ENCODE measurements at places on chromosomes 7 and 10. TPM values are rescaled to one million over a fixed set of nuclear protein-coding genes. Genes with fewer than 3 reads are reported as not detected.

Gene ITGA8
- total RNA-seq: 0.82 TPM

Gene MYL10
- total RNA-seq: not detected

Gene SUPV3L1
- total RNA-seq: 40.2 TPM

Gene ANKRD7
- 0.59 TPM for total RNA-seq

Gene MNX1
- total RNA-seq: not detected

Gene NEURL1
- total RNA-seq: not detected

Data from left ventricle myocardium superior (tissue), 1 donor.